ENCODE measurements at places on chromosomes 12 and 14. TPM values are rescaled to one million over a fixed set of nuclear protein-coding genes. Genes with fewer than 3 reads are reported as not detected.

The FAM234B gene
- 1.8 TPM for polyA plus RNA-seq

GRCh38 chr14:85619851-85620250 is 89.9 kb downstream of the FLRT2 start:
- no peak for DNase-seq

- no peak for DNase-seq
Observed at GRCh38 chr14:68405961-68406360, 386.9 kb downstream of the ZFP36L1 start.

The PLCZ1 gene
- polyA plus RNA-seq: not detected

The AHSA1 gene
- polyA plus RNA-seq: 206 TPM

- DNase-seq: no peak
Observed at GRCh38 chr14:38469156-38469555, 213.3 kb upstream of the CLEC14A start.

DNA sequence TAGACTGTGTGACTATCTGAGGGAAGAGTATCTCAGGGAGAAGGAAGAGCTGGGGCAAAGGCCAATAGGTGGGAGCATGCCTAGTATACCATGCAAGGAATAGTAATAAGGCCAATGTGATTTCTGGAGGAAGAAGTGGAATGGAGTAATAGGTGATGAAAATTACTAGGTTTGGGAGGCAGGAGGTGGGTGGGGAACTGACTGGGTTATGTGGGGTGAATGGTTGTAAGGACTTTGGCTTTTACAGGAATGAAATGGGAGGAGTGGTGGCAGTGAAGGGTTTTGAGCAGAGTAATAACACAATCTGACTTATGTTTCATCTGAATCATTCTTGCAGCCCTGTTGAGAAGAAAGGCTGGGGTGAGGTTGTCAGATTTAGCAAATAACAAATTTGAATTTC is 30.9 kb downstream of the NUBPL start:
- DNase-seq: no peak

DNA sequence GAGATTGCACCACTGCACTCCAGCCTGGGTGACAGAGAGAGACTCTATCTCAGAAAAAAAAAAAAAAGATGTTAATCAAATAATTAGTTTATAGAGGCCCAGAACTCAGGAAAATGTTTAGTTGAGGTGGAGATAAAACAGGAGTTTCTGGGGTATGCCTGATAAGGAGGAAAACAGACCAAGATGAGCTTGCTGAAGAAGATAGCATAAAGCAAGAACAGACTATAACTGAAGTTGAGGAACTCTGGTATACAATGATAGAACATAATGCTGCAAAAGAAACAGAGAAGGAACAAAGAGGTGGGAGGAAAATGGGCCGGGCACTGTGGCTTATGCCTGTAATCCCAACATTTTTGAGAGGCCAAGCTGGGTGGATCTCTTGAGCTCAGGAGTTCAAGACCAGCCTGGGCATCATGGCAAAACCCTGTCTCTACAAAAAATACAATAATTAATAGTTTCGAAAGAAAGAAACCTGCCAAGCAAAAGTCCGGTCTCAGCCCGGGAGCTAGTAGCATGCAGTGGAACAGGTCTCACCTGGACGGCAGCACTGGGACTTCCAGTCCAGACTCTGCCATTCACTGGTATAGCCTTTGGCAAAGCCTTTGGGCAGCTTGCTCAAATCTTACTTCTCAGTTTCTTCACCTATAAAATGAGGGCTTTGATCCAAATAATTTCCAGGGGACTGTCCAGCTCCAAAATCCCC is 25.4 kb downstream of the SLC35E3 start:
- no peak for DNase-seq

The BDKRB2 gene
- polyA plus RNA-seq: 0.35 TPM

DNA sequence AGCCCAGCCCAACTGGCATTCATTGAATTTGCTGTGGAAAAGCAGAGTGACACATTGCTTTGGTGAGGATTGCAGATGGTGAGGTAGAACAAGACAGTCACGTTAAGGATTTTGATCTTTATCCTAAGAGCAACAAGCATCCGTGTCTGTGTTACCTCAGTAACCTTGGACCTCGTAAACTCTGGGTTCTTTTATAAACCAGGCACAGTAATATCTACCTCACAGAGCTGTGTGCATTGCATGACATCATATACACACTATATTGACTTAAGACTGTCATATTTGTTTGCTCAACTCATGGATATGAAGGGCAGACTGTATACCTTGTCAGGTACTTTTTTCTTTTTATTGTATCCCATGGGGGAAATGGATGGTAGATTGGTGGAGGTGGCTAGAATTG is 156.2 kb downstream of the ETV6 start:
- no peak for DNase-seq

- DNase-seq: no peak
Observed at GRCh38 chr14:64620910-64621309, 71.1 kb downstream of the PPP1R36 start.

- DNase-seq: no peak
Observed at GRCh38 chr14:104954746-104955395, 23.3 kb downstream of the AHNAK2 start.

The IL22 gene
- not detected for polyA plus RNA-seq

The LRIG3 gene
- polyA plus RNA-seq: 2.2 TPM

Data from psoas muscle (tissue), 8 donors.